ENCODE measurements at places on chromosomes 2 and 18.

GRCh38 chr2:176292608-176293007, 23.4 kb downstream of the MTX2 start:
- no peak for DNase-seq

DNA sequence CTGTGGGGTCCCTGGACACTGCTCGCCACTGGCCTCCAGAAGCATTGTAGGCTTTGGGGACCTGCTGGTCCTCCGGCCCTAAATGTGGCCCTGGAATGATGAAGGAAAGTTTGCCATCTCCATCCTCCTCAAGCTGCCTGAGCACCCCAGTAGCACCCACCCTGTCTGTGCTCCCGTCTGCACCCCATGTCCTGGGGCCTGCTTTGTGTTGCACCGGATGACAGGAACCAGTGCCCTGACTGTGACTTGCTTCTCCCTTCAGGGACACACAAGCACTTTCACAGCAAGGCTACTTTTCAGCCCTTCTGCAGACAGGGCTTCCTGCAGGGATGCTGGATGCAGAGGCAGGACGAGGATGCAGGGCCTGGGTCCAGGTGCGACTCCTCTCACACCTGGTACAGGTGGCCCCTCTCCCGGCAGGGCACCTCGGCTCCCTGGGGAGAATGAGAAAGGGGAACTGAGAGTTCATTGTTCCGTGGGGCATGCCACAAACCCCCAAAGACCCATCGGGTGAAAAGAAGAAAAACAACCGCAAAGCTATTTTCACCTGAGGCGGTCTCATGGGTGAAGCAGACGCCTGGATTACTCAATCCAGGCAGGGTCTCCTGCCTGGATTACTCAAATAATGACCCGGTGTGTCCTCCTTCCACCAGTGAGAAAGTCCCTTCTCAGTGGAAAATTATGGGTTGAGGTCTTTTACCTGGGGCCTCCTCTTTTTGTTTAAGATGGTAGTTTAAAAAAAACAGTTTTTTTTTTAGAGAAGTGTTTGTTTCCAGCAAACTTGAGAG, 74.9 kb downstream of the LONRF2 start:
- DNase-seq, result no peak

- DNase-seq, result no peak
Measured at GRCh38 chr2:170362871-170363631, 185.1 kb downstream of the MYO3B start.

GRCh38 chr2:219676586-219676985, 49.2 kb downstream of the SLC4A3 start:
- DNase-seq, result no peak

DNA sequence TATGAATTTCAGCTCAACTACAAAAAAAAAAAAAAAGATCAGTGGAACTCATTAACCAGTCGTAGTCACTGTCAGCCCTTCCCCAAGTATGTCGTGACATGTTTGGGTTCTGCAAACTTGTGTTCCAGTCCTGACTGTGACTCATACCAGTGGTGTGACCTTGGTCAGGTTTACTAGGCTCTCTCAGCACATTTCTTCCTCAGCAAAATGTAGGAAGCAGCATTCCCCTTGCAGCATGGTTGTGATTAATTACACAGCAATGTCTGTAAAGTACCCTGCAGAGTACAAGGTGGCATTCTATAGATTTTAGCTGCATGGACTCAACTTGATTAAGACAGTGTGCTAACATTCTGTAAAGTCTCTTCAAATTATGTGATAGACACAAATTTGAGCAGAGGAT, 156.9 kb downstream of the LAMA1 start:
- no peak for DNase-seq

DNA sequence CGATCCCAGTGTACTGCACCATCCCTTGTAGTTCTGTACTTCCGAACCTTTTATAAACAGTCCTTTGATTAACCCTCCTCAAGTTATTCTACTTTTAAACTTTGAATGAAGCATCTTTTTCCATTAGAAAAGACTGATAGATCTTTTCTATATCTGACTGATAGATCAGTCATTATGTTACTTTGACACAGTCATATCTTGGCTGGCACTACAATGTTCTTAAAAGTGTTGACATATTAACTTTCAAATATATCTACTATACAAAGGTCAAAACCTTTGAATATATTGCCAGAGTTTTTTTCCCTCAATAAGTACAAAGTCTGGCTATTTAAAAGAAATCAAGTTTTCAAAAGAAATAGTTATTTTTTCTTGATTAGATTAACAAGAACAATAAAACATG, 35.4 kb upstream of the NABP1 start:
- DNase-seq, result peak; percentile 62

DNA sequence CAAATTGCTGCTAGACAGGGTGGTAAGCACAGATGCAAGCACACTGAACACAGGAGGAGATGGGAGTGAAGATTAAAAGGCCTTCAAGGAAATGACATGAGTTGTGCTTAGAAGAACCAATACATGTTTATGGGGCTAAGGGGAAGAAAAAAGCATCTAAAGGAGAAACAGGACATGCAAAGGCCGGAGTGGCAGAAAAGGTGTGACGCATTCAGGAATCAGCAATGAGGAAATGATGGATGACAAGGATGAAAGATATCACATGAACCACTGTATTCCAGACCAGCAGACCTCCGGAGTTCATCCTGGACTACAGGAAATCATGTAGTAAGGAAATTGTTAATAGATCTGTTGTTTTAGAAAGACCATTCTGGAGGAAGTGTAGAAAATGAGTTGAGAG, 42.8 kb downstream of the PPP4R1 start:
- DNase-seq, result no peak

GRCh38 chr18:10442551-10442971, 11.9 kb upstream of the APCDD1 start:
- DNase-seq, result no peak

GRCh38 chr2:1619556-1619955, 124.8 kb downstream of the PXDN start:
- DNase-seq, result no peak

- no peak for DNase-seq
Measured at GRCh38 chr2:8617048-8617447, 64.8 kb upstream of the ID2 start.

- DNase-seq, result no peak
Measured at GRCh38 chr2:207479198-207479785, 50.5 kb upstream of the CREB1 start.

DNA sequence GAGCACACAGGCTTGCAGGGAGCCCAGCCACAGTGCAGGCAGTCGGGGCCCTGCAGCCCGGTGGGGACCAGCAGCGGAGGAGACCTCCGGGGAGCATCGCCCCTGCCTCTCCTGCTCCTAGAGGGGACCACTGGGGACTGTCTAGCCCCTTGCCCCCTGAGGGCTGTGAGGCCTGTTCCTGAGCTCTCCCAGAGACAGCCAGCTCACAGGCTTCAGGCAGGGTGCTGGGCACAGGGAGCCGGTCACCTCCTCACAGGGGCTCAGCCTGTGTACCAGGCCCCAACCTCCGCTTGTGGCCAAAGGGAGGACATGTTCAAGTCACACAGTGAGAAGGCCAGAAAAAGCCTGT, 3.5 kb upstream of the NMUR1 start:
- no peak for DNase-seq

- no peak for DNase-seq
Measured at GRCh38 chr2:10064932-10065772, 15.1 kb downstream of the CYS1 start.

DNA sequence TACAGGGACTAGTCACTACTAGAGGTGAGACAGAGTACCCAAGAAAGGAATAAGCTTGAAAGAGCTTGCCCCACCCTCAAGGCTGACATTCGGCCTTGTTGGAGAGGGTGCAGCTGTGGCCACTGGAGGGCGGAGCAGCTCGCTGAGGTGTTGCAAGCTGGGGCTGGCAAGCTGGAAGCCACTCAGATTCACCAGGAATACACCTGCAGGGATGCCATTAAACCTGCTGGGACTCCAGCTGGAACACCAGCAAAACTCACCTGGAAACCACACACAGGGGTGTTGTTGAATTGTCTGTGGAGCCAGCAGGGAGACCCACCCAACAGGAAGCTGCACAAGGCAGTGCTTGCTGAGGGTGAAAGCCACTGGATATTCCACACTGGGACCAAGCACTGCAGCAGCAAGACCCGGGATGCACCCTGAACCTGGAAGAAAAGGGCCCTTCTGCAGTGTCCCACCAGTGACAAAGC, 26.1 kb downstream of the KCTD18 start:
- DNase-seq, result peak; percentile 63

GRCh38 chr2:200189964-200190363, 116.5 kb upstream of the SPATS2L start:
- DNase-seq, result no peak

DNA sequence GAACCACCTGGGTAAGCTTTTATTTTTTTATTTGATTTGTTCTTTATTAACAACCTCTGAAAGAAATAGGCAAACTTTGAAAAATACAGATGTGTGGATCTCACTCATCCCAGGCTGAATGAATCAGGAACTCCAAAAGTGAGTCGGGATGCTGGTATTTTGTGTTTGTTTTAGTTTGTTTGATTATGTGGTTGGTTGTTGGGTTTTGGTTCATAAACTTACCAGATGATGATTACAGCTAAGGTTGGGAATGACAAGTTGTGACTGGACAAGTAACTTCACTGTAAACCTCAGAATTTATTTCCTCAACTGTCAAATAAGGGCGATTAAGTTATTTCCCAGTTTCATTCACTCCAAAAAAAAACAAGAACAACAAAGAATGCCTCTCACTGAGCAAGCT, 80.5 kb upstream of the KIF5C start:
- no peak for DNase-seq

GRCh38 chr18:48036226-48036625, 105.8 kb upstream of the SMAD2 start:
- no peak for DNase-seq

DNA sequence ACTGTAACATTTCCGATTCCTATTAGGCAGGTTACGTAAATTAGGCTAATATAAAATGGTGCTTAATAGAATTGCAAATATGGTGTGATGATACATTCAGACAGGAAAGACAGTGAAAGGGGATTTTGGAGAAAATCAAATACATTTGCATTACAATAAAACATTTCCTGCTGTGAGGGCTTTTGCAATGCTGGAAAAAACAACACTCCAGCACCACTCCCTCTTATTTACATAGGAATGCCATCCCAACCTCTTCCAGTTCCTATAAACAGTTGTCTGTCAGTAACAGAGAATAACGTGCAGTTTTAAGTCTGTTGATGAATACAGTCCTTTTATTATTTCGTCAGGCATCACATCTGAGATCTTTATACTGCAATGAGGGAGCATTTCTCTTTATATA, 298.8 kb upstream of the FANCL start:
- DNase-seq, result no peak

GRCh38 chr18:75654851-75655751, 227.6 kb upstream of the SMIM21 start:
- DNase-seq, result no peak

GRCh38 chr2:12636837-12637581, 79.7 kb upstream of the TRIB2 start:
- DNase-seq, result no peak

- DNase-seq, result no peak
Measured at GRCh38 chr2:197804758-197805714, 643 bp downstream of the PLCL1 start.

DNA sequence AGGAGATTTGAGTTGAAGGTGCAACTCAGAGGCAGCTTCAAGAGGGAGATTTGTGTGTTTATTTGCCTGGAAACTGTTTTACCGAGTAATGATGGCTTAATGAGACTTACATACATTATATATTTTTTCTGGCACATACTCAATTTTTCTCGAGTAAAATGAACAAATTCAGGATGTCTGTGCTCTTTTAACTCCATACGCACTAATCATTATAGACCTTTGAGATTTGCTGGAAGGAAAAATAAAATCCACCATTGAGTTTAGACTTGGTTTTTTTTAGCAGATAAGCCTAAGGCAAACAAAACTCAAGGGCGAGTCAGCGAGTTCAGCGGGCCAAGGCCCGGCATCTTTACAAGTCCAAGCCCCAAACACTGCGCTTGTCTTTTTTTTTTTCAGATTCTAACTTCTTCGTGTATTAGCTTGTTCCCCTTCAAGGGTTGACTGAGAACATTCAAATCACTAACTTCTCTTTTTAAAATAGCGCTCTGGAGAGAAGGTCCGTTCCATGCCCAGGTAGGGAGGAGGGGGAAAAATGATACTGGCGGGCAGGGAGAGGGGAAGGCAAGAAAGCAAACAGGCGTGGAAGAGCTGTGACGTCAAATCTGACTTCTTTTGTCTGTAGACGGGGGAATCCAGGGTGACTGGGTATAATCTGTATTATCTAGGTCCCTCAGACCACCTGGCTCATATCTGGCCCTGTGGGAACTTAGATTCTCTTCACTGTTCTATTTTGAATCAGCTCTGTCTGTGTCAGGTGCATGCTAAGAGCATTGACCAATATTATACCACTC, 72.7 kb upstream of the MAP3K20 start:
- no peak for DNase-seq

DNA sequence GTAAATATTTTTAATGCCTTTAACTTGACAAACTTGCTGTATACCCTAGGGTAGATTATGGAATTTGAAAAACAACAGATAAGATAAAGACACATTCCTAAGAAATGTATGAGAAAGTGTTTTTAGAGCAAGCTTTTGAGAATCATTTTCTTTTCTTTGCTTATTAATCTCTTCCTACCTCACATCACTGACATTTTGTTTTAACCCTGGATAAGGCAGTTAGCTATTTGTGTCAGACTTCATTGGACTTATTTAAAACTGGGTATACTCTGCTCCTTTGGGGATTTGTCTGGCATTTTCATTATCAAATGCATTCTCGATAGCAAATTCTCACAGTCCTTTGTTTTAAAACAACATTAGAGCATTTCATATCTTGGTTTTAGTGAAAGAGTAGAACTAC, 17.2 kb downstream of the EML4 start:
- no peak for DNase-seq

GRCh38 chr2:224966613-224967012, 75.7 kb downstream of the DOCK10 start:
- peak; percentile 18 for DNase-seq

- DNase-seq, result no peak
Measured at GRCh38 chr2:168666339-168666738, 136.1 kb upstream of the NOSTRIN start.

- peak; percentile 36 for DNase-seq
Measured at GRCh38 chr18:11518788-11519685, 90.4 kb upstream of the SLC35G4 start.

- no peak for DNase-seq
Measured at GRCh38 chr2:95061601-95062183, 36.2 kb downstream of the MAL start.

DNA sequence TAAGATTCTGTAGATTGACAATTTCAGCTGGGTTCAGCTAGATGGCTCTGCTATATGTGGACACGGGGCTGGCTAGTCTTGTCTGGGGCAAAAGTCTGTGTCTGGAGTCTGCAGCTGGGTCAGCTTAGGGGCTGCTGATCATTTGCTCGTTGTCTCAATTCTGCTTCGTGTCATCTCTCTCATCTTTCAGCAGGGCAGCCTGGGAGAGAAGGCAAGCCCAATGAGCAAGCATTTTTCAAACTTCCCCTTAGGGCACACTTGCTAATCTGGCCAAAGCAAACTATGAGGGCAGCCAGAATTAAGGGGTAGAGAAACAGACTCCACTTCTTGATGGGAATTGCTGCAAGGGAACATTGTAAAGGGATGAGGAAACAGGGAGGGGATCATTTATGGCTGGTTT, 462.6 kb downstream of the SLC4A3 start:
- no peak for DNase-seq
